ENCODE measurements at places on chromosomes 16 and 17.
A peak's percentile ranks its signal among the peaks of the same experiment; 100 is the strongest.

GRCh38 chr17:65900216-65900615 is 291.7 kb downstream of the CEP112 start:
- no peak for DNase-seq

GRCh38 chr17:75892556-75893224 is 4.1 kb downstream of the TRIM65 start:
- DNase-seq = no peak

DNA sequence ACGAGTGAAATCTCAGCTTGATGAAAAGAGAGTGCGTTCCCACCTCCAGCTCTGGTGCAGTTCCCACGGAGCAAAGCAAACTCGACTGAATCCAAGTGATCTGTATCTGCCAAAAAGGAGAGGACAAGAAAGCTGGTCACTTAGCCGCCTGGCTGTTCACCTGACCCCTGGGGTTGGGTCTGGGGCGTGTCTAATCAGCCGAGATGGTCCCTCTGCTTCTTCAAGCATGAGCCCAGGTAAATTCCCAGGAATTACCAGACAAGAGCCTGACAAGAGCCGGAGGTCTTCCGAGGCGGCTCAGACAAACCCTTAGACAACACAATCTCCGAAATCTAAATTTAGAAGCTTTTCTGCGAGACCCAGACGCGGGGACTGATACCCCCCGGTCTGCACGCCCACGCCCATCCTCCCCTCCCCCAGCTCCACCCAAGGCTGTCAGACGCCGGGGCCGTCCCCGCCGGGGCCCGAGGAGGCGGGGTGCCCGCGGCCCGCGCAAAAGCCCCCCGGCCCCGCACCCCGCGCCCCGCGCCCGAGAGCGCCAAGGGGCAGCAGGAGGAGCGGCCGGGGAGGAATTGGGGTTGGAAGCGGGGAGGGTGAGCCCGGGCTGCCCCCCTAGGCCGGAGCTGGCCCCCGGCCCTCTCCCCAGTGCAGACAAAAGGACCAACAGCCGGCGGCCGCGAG is 674 bp downstream of the ZNF821 start:
- peak; percentile 10 for DNase-seq

- DNase-seq = no peak
Measured at GRCh38 chr17:27218719-27219488, 75.0 kb upstream of the WSB1 start.

DNA sequence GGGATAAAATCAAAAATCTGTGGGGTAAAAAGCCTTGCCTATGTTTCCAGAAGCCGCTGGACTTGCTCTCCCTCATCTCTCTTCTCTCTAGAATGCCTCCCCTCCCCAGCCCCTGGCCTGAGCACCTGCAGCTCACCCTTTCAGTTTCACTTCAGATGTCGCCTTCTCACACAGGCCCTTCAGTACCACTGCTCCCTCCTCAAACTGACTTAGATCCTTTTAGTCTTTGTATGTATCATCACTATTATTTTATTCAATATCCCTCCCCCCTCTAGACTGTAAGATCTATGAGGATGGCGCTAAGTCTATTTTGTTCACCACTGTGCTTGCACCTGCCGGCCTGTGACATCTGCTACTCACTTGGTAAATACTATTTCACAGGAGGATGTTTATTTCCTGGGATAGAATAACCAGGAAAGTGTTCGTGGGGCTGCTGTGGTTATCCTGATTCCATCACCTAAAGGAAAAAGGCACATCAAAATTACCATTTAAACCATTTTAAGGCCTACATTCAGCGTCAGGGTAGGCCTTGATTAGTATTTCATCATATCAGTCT is 122.3 kb downstream of the MRTFB start:
- DNase-seq = no peak

- DNase-seq = no peak
Measured at GRCh38 chr17:62656446-62656845, 29.0 kb downstream of the MRC2 start.

DNA sequence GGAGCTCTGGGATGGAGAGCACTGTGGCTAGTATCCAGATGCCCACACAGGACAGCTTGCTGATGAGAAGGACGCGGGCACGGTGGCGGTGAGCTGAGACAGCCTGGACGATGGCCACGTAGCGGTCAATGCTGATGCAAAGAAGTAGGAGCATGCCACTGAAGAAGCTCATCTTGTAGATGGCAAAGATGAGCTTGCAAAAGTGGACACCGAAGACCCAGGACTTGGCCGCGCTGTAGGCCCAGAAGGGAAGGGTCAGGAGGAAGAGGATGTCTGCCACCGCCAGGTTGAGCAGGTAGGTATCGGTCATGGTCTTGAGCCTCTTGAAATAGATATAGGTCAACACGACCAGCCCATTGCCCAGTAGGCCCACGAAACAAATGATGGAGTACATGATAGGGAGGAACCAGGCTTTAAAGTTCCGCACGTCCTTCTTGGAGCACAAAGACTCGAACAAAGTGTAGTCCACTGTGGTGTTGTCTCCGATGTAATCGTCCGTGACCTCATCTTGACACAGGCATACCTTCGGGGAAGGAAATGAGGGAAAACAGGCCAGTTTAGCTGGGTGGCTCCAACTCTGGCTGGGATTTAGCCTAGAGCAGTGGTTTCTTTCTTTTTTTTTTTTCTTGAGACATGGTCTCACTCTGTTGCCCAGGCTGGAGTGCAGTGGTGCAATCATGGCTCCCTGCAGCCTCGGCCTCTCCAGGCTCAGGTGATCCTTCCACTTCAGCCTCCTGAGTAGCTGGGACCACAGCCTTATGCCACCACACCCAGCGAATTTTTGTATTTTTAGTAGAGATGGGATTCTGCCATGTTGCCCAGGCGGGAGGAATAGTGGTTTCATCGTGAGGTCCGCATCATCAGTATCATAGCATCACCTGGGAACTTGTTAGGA is 9.7 kb downstream of the CCR7 start:
- DNase-seq = no peak
